Cardiac muscle cell (in vitro differentiated cells and primary cell): ENCODE measurements at places on chromosomes 2 and 18. TPM values are rescaled to one million over a fixed set of nuclear protein-coding genes. Genes with fewer than 3 reads are reported as not detected.

DNA sequence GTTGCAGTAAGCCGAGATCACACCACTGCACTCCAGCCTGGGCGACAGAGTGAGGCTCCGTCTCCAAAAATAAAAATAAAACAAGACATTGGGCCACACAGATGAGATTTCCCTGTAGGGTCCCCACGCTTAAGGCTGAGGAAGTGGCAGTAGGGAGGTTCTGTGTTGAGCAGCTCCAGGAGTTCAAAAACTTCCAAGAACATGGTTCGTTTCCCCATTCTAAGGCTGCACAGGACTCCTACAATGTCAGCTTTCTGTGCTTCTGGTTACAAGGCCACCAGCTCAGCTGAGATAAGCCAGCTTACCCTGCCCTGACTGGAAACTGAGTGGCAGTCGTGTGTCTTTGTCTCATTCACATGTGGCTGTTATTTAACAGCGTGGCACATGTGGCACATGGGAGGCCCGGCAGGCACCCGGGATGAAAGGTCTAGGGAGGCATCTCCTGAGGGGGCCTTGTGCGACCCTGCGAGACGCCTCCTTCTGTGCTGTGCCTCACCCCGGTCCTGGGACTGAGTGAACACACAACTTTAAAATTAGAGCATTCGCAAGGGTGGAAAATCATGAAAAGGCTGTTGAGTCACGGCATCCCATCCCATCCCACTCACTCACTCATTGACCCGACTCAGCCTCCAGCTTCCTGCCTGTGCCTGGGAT, 7.7 kb downstream of the ITGB1BP1 start:
- no peak for DNase-seq

- DNase-seq: no peak
Measured at GRCh38 chr2:215401896-215402379, 33.9 kb downstream of the FN1 start.

- peak; percentile 22 for DNase-seq
Measured at GRCh38 chr2:69384618-69385081, 2.4 kb downstream of the GFPT1 start.

GRCh38 chr2:176455816-176456291, 186.6 kb downstream of the MTX2 start:
- peak; percentile 85 for DNase-seq

GRCh38 chr18:10562773-10563160, 36.9 kb downstream of the NAPG start:
- no peak for DNase-seq

DNA sequence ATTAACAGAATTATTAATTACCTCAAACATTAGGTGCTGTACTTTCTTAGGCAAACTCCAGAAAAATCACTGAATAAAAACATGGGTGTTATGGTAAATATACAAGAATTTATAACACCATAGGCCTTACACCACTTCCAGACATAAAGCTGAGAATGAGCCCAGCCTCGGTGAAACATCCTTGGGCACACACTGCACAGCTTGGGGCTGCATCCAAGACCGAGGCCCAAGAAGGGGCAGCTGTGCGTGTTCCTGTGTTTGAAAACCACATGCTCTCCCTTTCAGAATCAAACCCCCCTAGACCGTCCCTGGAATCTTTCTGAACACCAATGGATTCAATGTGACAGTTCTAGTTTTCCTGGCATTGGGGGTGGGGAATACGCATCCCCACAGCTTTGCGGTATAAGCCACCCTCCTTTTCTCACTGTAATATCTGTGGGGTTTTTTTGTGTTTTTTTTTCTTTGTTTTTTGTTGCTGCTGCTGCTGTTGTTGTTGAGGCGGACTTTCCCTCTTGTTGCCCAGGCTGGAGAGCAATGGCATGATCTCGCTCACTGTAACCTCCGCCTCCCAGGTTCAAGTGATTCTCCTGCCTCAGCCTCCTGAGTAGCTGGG, 12.9 kb downstream of the ERFE start:
- no peak for DNase-seq

- DNase-seq: no peak
Measured at GRCh38 chr2:15788830-15789229, 151.5 kb upstream of the MYCN start.

GRCh38 chr18:22465859-22466457, 48.2 kb upstream of the CTAGE1 start:
- peak; percentile 94 for DNase-seq

GRCh38 chr2:111900859-111901258, 2.5 kb downstream of the MERTK start:
- peak; percentile 41 for DNase-seq

- peak; percentile 85 for DNase-seq
Measured at GRCh38 chr2:17540093-17540812, at the start of gene VSNL1. Gene VSNL1 (plus strand): TSS chr2:17540696. CDS start chr2:17592075, 51,379 bp downstream.

GRCh38 chr18:11500153-11501122, 109.0 kb upstream of the SLC35G4 start:
- DNase-seq: peak; percentile 89

DNA sequence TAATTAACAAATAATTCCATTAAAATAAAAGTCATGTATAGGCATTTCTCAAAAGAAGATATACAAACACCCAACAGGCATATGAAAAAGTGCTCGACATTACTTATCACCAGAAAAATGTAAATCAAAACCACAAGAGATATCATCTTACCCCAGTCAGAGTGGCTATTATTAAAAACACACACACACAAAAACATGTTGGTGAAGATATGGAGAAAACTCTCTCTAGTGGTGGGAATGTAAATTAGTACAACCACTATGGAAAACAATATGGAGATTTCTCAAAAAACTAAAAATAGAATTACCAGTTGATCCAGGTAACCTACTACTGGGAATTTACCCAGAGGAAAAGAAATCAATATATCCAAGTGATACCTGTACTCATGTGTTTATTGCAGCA, 966.3 kb upstream of the POU3F3 start:
- DNase-seq: no peak

- DNase-seq: peak; percentile 37
Measured at GRCh38 chr18:33761363-33761762, 183.3 kb downstream of the ASXL3 start.

GRCh38 chr2:38922389-38922788, 32.7 kb downstream of the ARHGEF33 start:
- DNase-seq: no peak

DNA sequence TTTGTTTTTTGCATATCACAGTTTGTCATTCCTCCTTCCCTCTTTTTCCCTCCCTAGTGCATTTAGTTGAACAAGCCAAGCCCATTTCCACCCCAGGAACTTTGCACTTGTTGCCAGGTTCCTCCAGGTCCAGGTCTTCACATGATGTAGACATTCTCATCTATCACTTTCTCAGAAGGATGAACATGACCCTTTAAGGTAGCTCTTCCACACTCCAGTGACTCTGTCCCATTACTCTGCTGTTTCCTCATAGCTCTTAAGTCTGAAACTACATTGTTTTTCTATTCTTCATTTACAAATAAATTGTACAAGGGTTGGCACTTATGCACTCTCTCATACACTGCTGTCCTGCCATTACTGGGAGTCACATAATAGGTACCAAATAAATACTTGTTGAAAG, 6.1 kb downstream of the KYNU start:
- no peak for DNase-seq

- DNase-seq: no peak
Measured at GRCh38 chr2:4174796-4175195, 471.4 kb downstream of the DCDC2C start.

GRCh38 chr2:86744152-86744551, 24.1 kb downstream of the RMND5A start:
- DNase-seq: no peak

DNA sequence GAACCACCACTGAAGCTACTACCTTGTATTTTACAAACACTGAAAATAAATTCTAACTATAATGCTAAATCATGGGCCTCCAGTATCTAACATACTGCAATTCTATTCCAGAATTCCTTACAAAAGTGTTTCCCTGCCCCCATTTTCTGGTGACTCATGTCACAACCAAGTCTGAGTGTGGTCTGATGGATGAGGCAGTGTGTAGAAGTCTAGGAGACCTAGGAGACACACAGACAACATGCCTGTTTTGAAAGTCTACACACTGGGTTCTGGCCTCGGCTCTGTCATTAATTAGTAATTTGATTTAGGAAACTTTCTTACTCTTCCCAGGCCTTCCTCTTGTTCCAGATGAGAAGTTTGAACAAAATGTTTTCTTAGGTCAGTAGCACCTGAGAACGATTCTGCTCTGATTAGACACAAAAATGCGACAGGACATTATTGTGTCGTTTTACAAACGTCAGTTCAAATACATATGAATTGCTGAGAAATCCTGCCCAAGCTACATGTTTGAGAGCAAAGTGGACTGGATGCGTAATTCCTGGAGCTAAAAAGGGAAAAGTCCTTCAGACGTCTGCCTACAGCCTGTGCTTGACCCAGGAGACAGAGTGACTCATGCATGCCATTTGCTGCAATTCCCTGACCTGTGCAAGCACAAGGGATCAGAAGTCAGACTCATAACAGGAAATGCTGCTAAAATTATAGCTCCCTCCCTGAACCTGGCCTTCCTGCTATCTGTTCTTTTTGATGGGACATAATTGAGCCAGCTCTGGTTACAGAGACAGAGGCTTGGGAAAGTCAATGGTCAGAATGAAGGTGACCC, 494.4 kb downstream of the SOX11 start:
- DNase-seq: peak; percentile 51

ACVR2A gene
- total RNA-seq: 8.9 and 12.4 TPM in 2 replicates

POLE4 gene
- 11.0 and 19.9 TPM in 2 replicates for total RNA-seq

NFATC1 gene
- total RNA-seq: 7.5 and 10.8 TPM in 2 replicates

DAW1 gene
- total RNA-seq: 0.46 and 0.57 TPM in 2 replicates

CLASP1 gene
- 41.1 and 53.0 TPM in 2 replicates for total RNA-seq

LIMS2 gene
- total RNA-seq: 23.2 and 32.9 TPM in 2 replicates

ANO7 gene
- total RNA-seq: 2.7 and 2.8 TPM in 2 replicates
